ENCODE measurements at places on chromosomes 3 and 15.

DNA sequence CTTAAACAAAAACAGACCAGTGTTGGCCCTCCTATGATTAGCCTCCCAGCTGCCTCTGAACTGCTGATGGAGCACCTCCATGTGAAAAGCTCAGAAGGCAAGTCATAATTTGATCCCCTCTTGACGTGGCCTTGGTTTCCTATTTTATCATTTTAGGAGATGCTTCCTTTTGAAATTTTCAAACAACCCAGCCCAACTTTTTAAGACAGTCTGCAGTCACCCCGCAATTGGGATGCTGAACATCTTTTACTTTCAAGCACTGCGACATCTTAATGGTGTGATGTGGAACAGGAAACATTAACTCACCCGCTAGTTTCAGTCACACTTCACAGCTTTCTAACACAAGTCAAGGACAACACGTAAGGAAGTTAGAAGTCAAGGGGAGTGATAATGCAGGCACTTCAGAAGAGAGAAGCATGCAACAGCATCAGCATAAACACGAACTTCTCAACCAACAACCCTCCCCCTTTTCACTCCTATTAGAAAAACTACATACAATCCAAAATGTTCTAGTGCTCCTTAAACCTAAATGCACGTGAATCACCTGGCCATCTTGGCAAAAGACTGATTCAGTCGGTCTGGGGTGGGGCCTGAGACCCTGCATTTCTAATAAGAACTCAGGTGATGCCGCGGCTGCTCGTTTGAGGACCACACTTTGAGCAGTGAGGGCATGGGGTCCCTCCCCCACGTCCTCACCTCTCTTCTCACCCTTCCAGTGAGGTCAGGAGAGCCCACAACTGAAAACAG, 161.5 kb downstream of the FOXP1 start:
- DNase-seq: no peak

DNA sequence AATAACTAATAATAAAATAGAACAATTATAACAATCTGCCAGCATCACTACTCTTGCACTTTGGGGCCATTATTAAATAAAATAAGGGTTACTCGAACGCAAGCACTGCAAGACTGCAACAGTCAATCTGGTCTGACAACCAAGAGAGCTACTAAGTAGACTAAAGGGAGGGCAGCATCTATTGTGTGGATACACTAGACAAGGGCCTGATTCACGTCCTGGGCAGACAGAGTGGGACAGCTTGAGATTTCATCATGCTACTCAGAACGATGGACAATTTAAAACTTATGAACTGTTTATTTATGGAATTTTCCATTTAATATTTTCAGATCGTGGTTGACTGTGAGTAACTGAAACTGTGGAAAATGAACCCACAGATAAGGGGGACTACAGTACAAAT, 39.5 kb downstream of the TNIK start:
- DNase-seq: no peak

- DNase-seq: no peak
These were observed 456.2 kb downstream of the ZNF385D start for GRCh38 chr3:21294768-21295167.

DNA sequence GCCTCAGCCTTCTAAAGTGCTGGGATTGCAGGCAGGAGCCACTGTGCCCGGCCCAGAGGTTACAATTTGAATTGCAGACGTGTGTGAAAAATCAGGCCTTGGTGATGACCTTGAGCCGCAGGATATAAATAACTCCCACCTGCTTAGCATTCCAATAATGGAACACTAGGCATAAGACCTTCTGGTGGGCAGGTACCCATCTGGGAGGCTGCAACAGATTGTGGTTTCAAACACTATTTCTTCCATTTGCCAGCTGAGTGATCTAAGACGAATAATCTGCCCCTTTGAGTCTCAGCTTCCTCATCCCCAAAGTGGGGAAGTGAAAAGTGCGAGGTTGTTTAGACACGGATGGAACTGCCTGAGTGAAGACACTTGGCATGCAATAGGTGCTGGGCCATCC, 47.7 kb upstream of the HERC1 start:
- DNase-seq: no peak

DNA sequence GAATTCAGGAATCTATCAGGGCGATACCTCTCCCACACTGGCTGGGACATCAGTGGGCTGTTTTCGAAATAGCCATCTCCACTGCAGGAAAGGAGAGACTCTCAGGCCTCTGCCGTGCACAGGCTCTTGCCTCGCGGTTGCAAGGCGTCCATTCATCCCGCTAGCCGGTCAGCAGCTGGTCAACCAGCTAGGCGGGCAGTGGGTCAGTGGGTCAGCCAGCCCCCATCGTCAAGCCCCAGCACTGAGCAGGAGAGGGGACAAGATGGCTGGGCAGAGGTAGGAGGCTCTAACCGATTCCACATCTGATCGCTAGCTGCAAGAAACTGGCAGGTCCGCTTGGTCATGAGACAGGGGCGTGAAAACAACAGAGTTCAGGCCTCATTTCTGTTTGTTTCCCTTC, 45.1 kb downstream of the MUC4 start:
- DNase-seq: no peak

Measured in occipital lobe (tissue), 3 donors.